Neural progenitor cell (in vitro differentiated cells): ENCODE measurements at places on chromosomes 4 and X. TPM values are rescaled to one million over a fixed set of nuclear protein-coding genes. Genes with fewer than 3 reads are reported as not detected.

- no peak overlapping the region for H3K4me3 ChIP-seq
- no peaks in the 10 kb centered on the region for H3K4me1 ChIP-seq
- H3K27ac ChIP-seq = no peak overlapping the region
- no peaks in the 10 kb centered on the region for H3K36me3 ChIP-seq
- no peak for DNase-seq
These were observed 297.5 kb upstream of the PABPC4L start for GRCh38 chr4:134499074-134499473.

GRCh38 chr4:90982813-90983212, 855.6 kb downstream of the CCSER1 start:
- no peaks in the 10 kb centered on the region for H3K4me1 ChIP-seq
- no peaks in the 10 kb centered on the region for H3K27me3 ChIP-seq
- no peak overlapping the region for H3K27ac ChIP-seq
- no peak overlapping the region for H3K4me3 ChIP-seq
- H3K36me3 ChIP-seq = no peaks in the 10 kb centered on the region

DNA sequence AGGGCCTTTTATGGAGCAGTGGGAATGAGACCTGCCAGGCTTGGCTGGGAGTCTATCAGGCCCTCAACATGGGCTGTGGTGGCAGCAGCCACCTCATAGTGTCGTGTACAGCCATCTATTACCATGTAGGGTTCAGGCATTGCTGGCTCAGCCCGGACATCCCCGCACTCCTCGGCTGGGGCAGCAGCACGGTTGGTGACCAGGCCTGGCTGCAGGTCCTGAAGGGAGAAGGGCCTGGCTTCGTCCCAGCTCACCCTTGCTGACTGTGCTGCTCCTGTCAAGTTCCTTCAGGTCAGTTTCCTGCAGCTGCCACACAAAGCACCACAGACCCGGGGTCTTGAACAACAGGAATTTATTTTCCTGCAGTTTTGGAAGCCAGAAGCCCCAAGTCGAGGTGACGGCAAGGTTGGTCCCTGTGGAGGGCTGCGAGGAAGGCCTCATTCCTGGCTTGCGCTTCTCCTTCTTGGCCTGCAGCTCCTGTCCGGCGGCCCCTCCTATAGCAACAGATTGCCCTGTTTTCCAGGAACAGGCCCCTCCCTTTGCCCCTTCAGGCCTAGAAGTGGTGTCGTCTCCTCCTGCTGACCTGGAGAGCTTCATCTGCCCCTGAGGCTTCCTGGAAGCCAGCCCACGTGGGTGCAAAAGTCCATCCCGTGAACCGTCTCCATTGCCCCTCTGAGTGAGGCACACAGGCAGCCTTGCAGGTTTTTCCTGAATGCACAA, 25.2 kb upstream of the SORCS2 start:
- no peak overlapping the region for H3K4me3 ChIP-seq
- no peaks in the 10 kb centered on the region for H3K36me3 ChIP-seq
- no peak overlapping the region for H3K27ac ChIP-seq

- H3K4me1 ChIP-seq = no peaks in the 10 kb centered on the region
- peak overlapping the region; percentile 36 for H3K4me3 ChIP-seq
- peaks cover 98% of the 10 kb centered on the region for H3K27me3 ChIP-seq
- H3K27ac ChIP-seq = no peak overlapping the region
- no peaks in the 10 kb centered on the region for H3K36me3 ChIP-seq
- peak; percentile 44 for DNase-seq
These were observed 23.9 kb downstream of the ARHGAP36 start for GRCh38 chrX:131081772-131082740.

- no peaks in the 10 kb centered on the region for H3K36me3 ChIP-seq
- H3K27ac ChIP-seq = no peak overlapping the region
- DNase-seq = no peak
- no peak overlapping the region for H3K4me3 ChIP-seq
- peaks cover 14% of the 10 kb centered on the region for H3K4me1 ChIP-seq
These were observed 274.5 kb downstream of the ADGRA3 start for GRCh38 chr4:22241415-22241814.

GRCh38 chr4:149108626-149109025, 666.4 kb upstream of the NR3C2 start:
- no peaks in the 10 kb centered on the region for H3K36me3 ChIP-seq
- H3K4me3 ChIP-seq = no peak overlapping the region
- H3K27ac ChIP-seq = no peak overlapping the region
- no peaks in the 10 kb centered on the region for H3K4me1 ChIP-seq
- no peaks in the 10 kb centered on the region for H3K27me3 ChIP-seq

- peak overlapping the region; percentile 85 for H3K4me3 ChIP-seq
- peaks cover 11% of the 10 kb centered on the region for H3K36me3 ChIP-seq
- H3K27me3 ChIP-seq = no peaks in the 10 kb centered on the region
These were observed 649.6 kb upstream of the DIPK2B start for GRCh38 chrX:45850197-45850774.

- DNase-seq = no peak
- no peaks in the 10 kb centered on the region for H3K36me3 ChIP-seq
- H3K27me3 ChIP-seq = no peaks in the 10 kb centered on the region
- H3K27ac ChIP-seq = no peak overlapping the region
- peaks cover 3% of the 10 kb centered on the region for H3K4me1 ChIP-seq
These were observed 148.1 kb downstream of the VCX3A start for GRCh38 chrX:6386837-6387236.

- DNase-seq = no peak
- no peaks in the 10 kb centered on the region for H3K27me3 ChIP-seq
- no peak overlapping the region for H3K4me3 ChIP-seq
- H3K36me3 ChIP-seq = no peaks in the 10 kb centered on the region
- H3K27ac ChIP-seq = no peak overlapping the region
These were observed 189.5 kb upstream of the ANKRD50 start for GRCh38 chr4:124902001-124902515.

DNA sequence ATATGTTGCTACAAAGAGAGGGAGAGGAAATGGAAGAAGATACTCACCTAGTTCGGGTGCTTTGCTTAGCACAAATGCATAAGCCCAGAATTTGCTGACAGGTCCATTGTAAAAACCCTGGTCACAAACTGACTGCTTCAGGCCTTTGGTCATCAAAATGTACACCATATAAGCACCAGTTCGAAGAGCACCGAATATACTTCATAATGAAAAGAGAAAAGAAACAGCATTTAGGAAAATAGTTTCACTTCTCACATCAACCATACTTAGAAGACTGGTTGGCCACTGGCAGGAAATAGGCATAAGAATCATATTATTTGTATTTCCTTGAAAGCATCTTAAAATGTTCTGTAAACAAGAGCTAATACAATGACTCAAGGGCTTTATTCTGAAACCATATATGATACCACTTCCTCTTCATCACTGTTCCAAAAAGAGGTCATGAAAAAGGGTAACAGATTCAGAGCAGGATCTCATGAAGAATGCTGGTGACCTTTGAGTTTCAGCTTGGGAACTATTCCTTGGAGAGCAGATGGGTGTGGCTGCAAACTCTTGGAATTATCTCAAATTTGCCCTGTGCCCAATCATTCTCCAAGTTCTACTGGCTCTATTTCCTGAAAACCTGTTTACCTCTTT, 138.7 kb downstream of the ELOVL6 start:
- H3K4me1 ChIP-seq = peaks cover 13% of the 10 kb centered on the region
- no peaks in the 10 kb centered on the region for H3K27me3 ChIP-seq
- H3K27ac ChIP-seq = no peak overlapping the region
- DNase-seq = no peak

GRCh38 chrX:46140272-46140671, 404.9 kb downstream of the ZNF674 start:
- H3K27ac ChIP-seq = no peak overlapping the region
- no peaks in the 10 kb centered on the region for H3K36me3 ChIP-seq
- DNase-seq = no peak

DNA sequence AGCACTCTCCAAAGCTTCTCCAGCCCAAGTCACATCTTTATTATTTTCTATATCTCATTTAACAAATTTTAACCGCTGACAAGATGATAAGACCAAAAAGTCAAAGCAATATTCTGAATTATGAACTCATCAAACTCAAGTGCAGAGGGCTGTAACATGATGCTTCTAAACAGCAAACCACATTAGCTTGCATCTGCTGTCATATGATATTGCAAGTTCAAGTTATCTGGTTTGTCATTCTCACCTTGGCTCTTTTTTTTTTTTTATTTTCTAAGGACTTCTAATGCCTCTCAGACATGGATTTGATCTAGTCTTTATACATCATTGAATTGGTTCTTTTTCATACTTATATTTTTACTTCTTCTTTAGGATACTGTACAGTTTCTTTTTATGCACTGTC, 93.4 kb downstream of the SLC10A7 start:
- H3K36me3 ChIP-seq = no peaks in the 10 kb centered on the region
- no peak overlapping the region for H3K4me3 ChIP-seq
- H3K27ac ChIP-seq = no peak overlapping the region
- no peak for DNase-seq
- peaks cover 8% of the 10 kb centered on the region for H3K4me1 ChIP-seq

DNA sequence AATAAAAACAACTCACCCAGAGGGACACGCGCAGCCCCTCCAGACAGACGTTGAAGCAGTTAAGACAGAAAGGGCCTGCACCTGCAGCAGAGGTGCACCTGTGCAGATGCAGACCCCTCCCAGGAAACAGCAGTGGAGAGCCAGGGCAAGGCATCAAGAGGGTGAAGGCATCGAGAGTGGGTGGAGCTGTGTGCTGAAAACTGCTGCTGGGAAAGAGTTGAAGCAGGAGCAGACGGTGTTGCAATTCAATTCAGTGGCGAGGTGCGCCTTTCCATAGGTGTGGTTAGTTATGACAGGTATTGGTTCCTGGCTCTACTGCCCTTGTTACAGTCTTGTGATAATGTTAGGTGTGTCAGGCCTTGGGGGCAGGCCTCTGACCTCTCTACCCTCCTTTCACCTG, 16.7 kb downstream of the LETM1 start:
- H3K4me1 ChIP-seq = no peaks in the 10 kb centered on the region
- H3K4me3 ChIP-seq = no peak overlapping the region
- no peak overlapping the region for H3K27ac ChIP-seq
- no peak for DNase-seq
- H3K27me3 ChIP-seq = no peaks in the 10 kb centered on the region
- H3K36me3 ChIP-seq = no peaks in the 10 kb centered on the region

DNA sequence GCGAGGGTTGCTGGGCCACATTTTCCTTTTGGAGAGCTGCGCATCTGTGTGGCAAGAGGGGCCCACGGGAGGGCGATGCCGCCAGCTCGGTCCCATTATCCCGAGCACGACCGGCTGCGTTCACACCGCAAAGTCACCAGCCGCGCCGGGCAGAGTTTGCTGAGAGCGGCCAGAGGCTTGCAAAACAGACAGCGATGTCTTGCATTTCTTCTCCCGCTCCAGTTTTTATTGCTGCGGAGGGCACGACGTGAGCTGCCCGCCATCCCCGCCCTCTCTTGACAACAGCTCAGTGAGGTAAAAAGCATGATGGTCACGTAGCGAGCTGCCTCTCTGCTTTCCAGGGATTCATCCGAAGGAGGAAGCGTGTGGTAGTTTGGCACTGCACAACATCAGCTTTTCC, 102.1 kb upstream of the TENM3 start:
- DNase-seq = peak; percentile 57
- H3K27ac ChIP-seq = no peak overlapping the region
- H3K27me3 ChIP-seq = peaks cover 38% of the 10 kb centered on the region
- H3K4me1 ChIP-seq = peaks cover 42% of the 10 kb centered on the region
- no peaks in the 10 kb centered on the region for H3K36me3 ChIP-seq

DNA sequence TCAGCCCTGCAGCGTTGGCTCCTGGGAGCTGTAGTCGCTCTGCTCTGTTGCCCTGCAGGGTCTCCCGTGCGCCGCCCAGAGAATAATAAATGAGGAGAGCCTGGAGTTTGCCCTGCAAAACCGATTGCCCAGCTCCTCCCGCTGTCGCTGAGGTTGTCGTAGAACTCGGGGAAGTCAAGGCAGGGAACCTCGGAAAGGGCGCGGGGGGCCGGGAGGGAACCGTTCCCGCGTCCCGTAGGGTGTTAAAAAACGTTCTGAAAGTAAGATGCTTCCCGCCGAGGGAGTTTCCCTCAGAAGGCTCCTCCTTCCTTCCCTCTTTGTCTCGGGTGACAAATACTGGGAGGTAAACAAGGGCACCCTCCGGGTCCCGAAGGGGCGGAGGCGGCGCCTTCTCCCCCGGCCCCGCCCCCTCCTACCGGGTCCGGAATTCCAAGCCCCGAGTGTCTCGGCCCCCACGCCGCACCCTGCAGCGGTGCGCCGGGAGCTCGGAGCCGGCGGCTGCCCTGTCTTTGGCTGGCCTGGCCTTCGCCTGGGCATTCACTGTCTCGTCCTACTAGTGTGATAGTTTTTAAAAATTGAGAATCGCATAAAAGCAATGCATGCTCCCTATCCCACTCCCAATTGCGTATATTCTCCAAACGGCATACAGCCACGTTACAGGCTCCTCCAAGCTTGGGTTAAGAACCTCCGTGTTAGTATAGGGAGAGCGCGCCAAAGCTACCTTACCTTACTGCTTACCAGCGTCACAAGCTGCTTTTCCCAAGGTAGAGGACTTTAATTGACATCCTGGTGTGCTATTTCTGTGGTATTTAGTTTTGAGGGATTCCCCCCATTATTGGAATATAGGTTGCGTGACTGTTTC, 964 bp upstream of the HMGB2 start:
- H3K4me1 ChIP-seq = peaks cover 37% of the 10 kb centered on the region
- H3K4me3 ChIP-seq = peak overlapping the region; percentile 99

DNA sequence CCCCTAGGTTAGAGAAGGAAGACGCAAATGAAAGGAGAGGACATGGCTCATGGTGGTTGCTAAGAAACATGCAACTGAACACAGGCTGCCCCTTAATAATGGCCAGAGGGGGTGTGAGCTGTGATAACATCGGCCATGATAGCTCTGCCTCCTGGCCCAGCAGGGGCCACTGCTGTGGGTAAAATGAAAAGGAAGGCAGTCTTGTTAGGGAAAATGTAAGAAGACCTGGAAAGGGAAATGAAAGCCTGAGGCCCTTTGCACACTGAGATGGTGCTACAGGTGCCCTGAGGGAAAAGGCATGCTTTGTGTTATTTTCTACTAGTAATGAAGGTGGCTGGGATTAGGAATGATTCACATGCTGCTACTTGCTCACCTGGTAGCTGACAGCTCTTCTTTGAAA, 123.6 kb upstream of the MID1 start:
- no peaks in the 10 kb centered on the region for H3K4me1 ChIP-seq
- no peak overlapping the region for H3K4me3 ChIP-seq
- peak; percentile 18 for DNase-seq
- H3K36me3 ChIP-seq = no peaks in the 10 kb centered on the region
- no peaks in the 10 kb centered on the region for H3K27me3 ChIP-seq

GRCh38 chrX:15815779-15816437, 25.6 kb downstream of the ZRSR2 start:
- H3K27me3 ChIP-seq = no peaks in the 10 kb centered on the region
- peak; percentile 66 for DNase-seq

- H3K4me1 ChIP-seq = no peaks in the 10 kb centered on the region
- H3K4me3 ChIP-seq = no peak overlapping the region
- no peaks in the 10 kb centered on the region for H3K36me3 ChIP-seq
These were observed 330.2 kb downstream of the NLGN4X start for GRCh38 chrX:5898463-5898862.

AGTR2 gene
- total RNA-seq = not detected in 2 replicates

GPR50 gene
- total RNA-seq = 0.47 and 2.2 TPM in 2 replicates

CFP gene
- total RNA-seq = 0.06 and 0.40 TPM in 2 replicates

DDIT4L gene
- 26.9 and 45.9 TPM in 2 replicates for total RNA-seq

CFAP99 gene
- total RNA-seq = not detected in 2 replicates

SLC10A4 gene
- 0.24 and 0.28 TPM in 2 replicates for total RNA-seq

CDS1 gene
- 2.8 and 3.5 TPM in 2 replicates for total RNA-seq

MAGEA2 gene
- not detected in 2 replicates for total RNA-seq
